ENCODE measurements at places on chromosomes 1 and 21.

- DNase-seq = no peak
Measured at GRCh38 chr1:30005972-30006619, 717.3 kb downstream of the MATN1 start.

GRCh38 chr1:77533660-77534305 lies 148.7 kb downstream of the ZZZ3 start:
- DNase-seq = no peak

DNA sequence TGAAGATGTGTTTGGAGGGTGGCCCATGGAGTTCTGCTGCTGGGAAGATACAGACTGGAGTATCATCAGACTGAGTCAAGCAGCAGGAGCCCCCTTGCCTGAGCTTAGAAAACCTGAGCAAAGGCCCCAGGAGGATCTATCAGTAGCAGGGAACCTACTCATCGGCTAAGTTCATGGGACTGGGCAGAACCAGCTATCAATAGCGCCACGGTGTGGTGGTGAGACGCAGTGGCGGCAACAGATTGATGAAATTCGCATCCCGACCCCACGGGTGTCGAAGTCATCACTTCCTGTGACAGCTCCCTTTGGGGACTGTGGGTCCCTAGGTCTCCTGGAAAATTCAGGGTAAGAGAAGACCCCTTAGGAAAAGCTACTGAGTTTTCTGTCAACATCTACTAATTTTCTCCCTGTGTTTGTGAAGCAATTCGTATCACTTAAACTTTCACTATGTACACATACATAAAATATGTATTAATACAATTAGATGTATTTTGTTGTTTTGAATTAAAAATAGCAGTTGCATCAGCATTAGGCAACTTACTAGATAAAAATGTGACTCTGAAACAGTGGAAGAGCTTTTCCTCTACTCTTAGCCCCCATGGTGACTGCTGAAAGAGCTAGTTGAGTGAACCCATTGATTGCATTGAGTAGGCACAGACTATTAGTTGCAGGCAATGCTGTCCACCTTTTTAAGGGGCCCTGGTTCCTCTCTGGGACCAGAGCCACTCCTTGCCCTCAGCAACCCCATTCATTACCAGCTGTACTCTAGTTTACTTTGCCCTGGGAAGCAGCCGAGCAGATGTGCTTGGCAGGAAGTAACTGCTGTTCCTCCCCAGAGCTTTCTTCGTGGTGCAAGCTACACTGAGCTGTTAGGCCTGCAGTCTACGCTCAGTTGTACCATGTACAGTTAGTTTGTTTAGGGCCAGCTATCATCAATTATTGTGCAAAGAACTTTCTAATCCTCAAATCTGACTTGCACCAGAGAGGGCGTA lies 7.3 kb upstream of the CACNA1S start:
- DNase-seq = no peak

DNA sequence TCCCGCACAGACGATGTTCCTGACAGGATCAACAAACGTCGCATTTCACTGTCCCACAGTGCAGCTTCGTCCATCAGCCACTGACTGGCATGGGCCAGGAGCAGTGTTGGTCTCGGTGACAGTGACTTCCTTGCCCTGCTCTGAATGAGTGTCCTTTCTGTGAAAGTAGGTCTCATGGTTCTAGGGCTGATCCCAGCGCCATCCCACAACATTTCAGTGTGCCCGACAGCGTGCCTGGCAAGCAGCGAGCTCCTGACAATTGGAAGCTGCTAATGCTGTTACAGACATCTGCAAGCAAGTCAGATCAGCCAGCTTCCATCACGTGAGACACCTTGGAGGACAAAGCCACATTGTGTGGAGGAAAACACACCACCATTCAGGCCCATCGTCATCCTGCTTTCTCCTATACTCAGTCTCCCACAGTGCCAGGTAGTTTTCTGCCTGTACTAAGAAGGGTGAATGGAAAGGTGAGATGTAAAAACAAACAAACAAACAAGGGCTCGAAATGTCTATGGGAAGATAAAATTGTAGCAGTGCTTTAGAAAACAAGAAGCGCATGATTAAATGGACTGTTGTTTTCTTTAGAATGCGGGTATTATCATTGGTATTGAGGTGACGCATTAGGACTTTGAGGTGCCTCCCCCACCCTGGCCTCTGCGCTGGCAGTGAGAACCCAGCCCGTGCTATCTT lies 21.9 kb downstream of the ERRFI1 start:
- DNase-seq = no peak

GRCh38 chr1:89913353-89914095 lies 81.4 kb upstream of the ZNF326 start:
- no peak for DNase-seq

- no peak for DNase-seq
Measured at GRCh38 chr1:109942434-109942833, 31.8 kb downstream of the CSF1 start.

Measured in SIG-M5 (cell line).